ENCODE measurements at places on chromosomes 2 and 18.
A peak's percentile ranks its signal among the peaks of the same experiment; 100 is the strongest.

DNA sequence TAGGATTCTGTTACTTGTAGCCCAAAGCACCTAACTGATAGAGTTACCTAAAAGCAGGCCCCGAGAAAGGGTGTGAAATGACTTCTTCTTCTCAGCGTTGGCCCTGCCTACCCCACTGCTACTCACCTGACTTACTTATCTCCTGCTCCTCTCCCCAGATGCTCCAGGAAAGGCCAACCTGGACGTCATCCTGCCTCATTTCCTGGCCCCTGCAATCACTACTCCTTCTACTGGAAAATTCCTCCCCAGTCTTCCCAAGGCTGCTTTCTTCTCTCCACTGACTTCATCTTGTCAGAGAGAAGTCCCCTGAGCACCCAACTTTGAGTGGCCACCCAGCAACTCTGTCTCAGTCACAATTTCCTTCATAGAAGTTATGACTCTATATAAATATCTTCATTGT, 63.4 kb upstream of the KLF7 start:
- no peak for DNase-seq

DNA sequence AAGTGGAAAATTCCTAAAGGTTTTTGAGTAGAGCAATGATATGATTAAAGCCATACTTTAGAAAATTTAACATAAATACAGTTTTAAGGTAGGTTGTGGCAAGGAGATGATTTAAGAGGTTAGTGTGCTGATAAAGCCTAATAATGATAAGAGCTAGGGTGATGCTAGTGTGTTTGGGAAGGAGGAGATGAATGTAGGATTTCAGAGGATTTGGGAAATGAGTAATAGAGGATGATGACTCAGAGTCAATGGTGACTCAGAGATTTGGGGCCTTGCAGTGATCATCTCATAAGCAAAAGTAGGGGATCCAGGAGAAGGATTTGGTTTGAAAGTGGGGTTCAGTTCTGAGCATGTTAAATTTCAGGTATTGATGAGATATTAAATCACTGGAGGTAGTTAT, 23.3 kb downstream of the STAMBP start:
- DNase-seq = no peak

- no peak for DNase-seq
These were observed 12.7 kb upstream of the CDH2 start for GRCh38 chr18:28189400-28190239.

- DNase-seq = peak; percentile 53
These were observed 86.3 kb downstream of the ZFP36L2 start for GRCh38 chr2:43139996-43140621.

- DNase-seq = no peak
These were observed 66.4 kb downstream of the MRPS9 start for GRCh38 chr2:105104208-105104731.

DNA sequence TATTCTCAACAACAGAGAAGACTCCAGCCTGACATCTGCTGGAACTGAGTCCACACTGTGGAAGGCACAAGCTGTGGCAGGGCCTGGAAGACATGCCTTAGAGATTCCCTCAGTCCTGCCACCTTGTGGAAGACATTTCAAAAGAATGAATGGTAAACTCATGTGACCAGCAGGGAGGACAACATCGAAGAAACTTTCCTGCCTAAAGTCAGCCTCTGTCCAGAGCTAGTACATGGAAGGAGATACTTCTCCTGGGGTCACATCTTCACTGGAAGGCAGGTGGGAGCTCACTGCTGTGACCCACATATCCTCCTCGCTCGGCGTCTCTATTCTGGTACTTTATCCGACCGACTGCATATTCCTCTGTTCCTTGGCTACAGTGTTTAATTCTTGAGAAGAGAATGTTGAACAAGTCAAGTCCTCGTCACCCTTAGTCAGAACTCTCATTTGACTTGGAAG, 59.5 kb downstream of the PUM2 start:
- no peak for DNase-seq

DNA sequence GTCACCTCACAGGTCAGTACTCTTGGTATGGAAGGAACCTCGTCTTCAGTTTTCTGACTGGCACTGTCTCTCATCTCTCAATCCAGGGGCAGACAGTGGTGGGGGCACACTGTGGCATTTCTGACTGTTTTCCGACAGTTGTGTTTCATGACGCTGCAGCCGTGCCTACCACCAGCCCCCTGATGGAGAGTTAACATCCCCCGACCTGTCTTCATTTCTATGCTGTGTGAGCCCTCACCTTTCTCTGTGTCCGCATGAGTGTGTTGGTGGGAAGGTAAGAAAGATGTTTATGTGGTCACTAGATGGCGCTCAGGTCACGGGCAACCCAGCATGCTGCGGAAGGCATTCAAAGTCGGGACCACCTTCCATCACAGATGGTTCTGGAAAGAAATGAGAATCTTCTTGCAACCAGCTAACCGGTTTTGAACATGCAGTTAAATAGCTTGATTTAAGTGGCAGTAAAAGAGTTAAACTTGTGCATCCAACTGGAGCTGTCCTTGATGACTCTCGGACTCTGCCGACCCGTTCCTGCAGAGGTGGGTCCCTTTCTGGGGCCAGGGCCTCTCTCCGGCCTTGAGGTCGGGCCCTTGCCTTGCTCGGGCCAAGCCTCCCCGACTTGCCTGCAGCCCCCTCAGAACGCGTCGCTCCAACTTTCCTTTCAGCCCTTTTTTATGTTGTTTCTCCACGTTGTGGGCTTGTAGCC, 92.4 kb downstream of the DYSF start:
- peak; percentile 32 for DNase-seq

DNA sequence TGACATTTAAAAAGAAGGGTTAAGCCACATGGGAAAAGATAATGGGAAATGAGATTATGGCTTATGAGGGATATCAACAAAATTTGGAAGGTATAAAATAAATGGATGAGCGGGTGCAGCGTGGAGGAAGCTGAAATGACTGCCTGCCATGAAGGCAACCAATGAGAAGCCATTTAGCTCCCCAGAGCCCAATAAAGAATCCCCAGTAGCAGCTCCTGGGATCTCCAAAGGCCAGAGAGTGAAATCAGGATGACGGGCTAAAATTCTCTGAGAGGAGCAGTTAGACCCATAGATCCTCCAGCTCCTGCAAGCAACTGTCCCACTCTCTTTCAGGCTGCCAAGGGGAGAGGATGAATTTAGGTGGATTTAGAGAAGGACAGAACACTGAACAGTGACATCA, 12.9 kb upstream of the MAPRE3 start:
- no peak for DNase-seq

GRCh38 chr18:76720683-76721082, 101.7 kb upstream of the ZNF236 start:
- DNase-seq = no peak

DNA sequence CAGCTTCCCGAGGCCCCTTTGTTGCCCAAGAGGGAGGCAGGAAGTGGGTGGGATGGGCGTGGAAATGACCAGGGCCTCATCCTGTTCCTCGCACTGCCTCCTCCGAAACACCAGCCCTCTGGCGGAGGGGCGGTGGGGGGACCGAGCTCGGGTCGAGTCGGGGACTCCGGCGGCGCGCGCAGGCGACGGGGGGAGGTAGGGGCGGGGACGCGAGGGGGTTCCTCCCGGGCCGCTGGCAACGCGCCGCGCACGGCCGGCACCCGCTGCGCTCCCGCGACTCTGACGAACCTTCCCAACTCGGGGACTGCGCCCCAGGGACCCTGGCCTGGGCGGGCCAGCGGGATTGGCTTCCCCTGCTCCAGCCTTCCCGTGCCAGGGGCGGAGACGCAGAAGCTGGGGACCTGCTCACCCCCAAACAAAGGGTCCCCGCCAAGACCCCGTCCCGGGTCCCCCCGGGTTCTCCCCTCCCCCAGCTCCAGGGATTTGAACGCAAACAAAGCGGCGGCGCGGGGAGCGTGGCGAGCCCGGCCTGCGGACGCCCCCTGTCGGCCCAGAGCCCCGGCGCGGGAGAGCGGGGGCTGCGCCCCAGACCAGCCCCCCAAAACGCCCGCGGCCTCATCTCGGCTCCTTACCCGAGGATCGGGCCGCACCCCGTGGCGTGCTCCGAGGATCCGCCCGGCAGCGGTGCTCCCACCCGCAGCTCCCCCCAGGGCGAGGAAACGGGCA, 1.2 kb downstream of the SEMA4C start:
- peak; percentile 82 for DNase-seq

DNA sequence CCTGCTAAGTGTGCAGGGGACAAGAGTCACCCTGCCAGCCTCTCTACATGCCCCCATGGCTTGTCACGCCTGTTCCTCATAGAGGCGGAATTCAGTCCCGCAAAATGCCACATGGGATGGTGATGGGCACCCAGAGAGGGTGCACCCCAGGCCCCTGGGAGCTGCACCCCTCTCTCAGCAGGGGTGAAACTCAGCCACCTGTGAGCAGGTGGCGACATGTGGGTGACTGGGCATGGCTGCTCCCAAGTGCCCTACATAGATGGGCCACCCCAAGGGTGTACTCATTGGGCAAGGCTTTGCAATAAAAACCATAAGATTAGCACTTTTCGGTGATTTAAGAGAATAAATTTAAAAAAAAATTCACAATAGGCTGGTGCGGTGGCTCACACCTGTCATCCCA, 6.3 kb downstream of the HS6ST1 start:
- no peak for DNase-seq

DNA sequence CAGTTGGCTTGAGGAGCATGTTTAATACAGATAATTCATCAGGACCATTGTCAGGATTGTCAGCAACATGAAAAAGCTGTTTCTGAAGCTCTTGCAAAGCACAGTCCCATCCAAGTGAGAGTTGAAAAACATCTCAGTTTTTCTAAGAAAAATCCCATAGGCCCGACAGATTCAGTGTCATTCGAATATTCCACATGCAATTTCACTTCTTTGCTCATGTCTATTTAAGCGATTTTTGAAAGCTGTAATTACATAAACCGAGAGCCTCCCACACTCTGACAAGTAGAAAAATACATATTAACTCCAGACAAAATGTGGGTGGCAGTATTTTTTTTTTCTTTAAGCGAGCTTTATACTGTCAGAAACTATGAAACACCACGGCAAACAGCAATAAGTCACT, 134.7 kb upstream of the GALNT5 start:
- DNase-seq = no peak

DNA sequence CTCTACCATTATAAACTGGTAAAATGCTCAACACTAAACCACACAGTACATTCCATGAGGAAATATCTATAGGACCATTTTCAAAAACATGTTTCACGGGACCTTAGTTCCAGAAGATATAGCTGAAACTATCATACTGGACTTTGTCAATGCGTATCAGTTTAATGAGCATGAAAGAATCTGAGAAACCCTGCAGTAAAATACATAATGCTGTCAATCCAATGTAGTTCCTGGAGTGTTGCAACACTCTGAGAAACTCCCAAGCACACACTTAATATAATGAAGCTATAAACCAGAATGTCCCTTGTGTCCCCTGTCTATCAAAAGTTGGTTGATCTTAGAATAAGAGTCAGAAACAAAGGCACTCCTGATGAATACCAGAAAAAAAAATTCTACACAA, 16.2 kb downstream of the IWS1 start:
- no peak for DNase-seq

- no peak for DNase-seq
These were observed 8.0 kb downstream of the MRPL33 start for GRCh38 chr2:27779417-27780055.

- DNase-seq = no peak
These were observed 217.5 kb downstream of the TGIF1 start for GRCh38 chr18:3667255-3668137.

DNA sequence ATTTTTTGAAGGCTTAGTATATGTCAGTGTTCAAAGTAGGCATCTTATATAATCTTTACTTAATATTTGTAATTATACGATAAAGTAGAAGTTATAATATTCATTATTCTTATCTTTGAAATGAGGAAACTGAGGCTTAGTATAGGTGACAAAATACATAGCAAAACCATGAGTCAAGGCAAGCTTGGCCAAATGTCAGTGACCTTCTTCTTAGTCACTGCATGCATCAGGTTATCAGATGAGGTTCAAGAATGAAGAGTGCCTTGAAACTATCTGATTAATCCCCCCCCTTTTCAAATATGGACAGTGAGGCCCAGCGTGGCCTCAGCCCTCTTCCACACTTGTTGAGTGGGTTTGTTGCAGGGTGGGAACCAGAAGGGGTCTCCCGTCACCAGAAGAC, 59.3 kb downstream of the PMAIP1 start:
- no peak for DNase-seq

DNA sequence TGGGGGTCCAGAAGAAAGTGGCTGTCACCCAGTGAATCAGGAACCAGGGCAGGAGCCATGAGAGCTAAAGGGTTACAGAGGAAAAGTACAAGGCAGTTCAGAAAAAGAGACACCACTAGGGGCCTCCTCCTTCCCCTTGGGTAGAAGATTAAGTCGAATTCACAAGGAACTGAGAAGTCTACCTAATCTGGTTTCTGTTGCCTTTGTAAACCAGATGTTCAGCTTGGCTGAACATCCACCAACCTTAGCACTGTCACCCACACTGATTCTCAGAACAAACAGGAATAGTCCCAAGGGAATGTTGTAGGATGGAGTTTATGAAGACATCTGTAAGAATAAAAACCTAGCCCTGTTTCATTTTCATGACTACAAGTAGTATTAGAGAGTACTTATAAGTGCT, 90.4 kb upstream of the NOSTRIN start:
- no peak for DNase-seq

GRCh38 chr2:155770516-155770915, 562.0 kb downstream of the NR4A2 start:
- no peak for DNase-seq

GRCh38 chr2:214379227-214379626, 31.6 kb upstream of the VWC2L start:
- no peak for DNase-seq

DNA sequence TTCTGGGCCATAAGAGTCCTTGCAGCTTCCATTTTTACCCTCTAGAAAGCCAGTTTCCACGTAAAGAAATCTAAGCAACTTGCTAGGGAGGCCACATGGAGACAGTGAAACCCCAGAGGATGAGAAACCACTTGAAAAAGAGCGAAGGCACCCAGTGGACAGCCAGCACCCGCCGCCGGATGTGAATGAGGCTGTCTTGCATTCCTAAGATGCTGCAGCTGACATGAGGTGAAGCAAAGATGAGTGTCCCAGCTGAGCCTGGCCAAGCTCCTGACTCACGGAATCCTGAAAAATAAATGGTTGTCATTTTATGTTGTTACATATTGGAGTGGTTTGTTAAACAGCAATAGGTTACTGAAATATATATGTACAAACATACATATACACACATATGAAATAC, 65.9 kb upstream of the STPG4 start:
- DNase-seq = no peak

GRCh38 chr2:161754379-161754778, 130.2 kb downstream of the SLC4A10 start:
- no peak for DNase-seq

DNA sequence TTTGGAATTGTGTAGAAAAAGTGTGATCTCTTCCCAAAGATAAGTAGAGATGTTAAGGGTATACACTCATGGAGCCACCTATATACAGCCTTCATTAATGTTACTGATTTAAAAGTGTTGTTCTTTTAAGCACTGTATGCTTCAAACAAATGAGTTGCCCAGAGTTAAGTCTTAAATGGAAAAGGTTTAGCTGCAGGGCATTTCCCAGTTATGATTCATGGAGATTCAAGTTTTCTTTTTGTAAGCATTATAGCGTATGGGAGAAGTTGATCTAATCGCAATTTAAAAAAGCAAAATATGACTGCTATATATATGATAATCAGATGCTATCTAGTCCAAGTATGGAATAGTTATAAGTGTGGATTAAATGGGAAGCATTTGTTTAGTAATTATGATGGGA, 4.8 kb downstream of the PDK1 start:
- DNase-seq = no peak
